ENCODE measurements at places on chromosomes 1 and 21.
A peak's percentile ranks its signal among the peaks of the same experiment; 100 is the strongest.

DNA sequence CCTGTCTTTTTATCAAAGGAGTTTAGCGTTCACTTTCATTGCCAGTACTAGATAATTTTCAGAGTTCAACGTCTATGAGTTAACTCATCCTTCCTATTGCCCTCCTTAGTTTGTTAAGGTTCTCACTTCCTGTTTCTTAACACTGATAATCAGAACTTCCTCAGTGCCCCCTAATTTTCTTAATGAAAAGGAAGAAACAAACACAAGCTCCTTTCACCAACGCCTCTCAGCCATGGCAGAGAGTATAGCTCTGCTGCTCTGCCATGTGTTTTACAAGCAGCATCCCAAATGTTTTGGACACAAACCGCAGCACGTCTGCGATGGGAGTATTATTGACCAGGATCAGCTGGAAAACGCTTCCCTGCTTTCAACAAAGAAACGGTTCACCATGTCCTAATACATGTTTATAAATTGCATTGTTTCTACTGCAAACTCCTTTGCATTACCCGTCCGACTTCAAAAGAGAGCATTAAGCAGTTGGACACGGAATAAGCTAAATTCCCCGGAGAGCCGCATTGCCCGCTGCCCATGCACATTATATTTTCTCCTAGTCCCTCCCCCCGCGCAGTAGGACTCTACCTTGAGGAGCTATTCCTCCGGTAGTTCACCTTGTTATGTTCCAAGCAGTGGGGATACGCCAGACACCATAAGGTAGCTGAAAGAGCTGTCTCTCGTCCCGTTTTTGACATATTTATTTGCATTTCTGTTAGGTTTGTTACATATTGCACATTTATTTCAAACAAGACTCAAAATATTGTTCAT lies 561 bp downstream of the OLFM3 start:
- no peak for DNase-seq

DNA sequence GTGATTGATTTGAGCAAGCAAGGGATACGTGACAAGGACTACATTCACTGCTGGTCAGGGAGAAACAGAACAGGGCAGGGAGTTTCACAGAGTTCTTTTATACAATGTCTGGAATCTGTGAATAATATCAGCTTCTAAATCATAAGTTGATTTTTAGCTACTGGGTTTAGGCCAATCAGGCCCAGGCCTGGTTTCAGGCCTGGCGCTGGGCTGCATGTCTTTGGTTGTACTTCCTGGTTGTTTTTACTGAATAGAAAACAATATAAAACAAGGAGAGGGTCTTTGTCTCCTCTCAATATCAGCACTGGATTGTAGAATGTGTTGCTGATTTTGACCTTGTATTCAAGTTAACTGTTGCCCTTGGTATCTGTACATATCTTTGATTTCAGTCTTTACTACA lies 865 bp upstream of the AMY2A start:
- DNase-seq, result no peak

GRCh38 chr1:12774801-12775345 lies 1.3 kb downstream of the PRAMEF12 start:
- DNase-seq, result no peak

DNA sequence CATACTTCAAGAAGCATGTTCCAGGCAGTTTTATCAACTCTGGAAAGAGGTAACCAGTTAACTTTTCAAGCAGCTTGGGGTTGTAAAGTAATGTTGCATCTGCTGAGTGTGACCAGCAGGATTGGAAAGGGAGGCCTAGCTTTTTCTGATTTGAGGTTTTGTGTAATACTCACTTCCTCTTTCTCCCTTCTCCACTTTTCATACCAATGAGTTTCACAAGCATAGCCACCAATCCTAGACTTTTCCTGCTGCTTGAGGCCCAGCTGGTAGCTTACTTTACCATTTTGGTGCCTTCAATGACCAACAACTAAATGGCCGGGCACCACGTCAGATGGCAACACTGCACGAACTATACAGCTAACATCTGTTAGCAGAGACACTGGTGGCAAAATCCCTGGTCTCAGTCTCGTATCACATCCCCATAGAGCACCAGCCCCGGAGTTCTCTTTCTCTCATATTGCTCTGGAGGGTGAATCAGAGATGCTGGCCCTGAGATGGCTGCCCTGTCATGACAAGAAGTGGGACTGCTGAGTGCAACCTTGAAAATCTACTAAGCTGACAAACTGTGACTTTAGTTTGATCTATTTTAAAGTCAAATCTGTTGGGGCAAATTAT lies 14.8 kb upstream of the GPR88 start:
- no peak for DNase-seq

GRCh38 chr1:202123336-202123813 lies 658 bp downstream of the GPR37L1 start:
- no peak for DNase-seq

DNA sequence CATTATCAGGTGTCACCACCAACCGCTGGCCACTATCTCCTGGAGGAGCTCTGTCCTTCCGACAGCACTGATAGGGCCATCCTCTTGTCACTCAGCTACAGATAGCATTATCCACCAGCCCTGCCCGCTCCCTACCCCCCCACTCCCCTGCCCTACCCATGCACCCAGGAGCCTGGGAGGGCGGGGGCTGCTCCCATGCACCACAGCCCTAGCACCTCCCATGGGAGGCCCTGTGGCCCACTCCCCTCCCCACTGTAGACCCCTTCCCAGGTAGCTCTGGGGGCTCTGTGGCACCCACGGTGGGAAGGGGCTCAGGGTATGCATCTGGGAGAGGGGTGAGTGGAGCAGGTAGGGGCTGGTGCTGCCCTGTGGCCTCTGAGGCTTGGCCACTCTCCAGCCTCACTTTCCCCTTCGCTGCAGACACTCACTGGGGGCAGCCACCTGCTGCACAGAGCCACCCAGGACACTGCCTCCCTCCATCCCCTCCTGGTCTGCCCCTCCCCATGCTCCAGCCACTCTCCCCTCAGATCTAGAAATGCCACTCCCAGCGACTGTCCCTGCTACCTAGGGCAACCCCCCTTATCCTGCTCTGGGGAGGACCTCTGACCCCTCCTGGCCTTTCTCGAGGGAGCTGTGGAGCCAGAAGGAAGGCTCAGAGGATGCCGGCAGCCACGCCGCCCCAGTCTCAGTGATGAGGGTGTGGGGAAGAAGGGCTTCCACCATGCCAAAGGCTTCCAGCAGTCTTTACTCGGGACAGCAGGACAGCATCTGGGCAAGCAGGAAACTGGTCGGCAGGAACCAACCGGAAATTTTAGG lies 58.5 kb downstream of the WNT9A start:
- no peak for DNase-seq

DNA sequence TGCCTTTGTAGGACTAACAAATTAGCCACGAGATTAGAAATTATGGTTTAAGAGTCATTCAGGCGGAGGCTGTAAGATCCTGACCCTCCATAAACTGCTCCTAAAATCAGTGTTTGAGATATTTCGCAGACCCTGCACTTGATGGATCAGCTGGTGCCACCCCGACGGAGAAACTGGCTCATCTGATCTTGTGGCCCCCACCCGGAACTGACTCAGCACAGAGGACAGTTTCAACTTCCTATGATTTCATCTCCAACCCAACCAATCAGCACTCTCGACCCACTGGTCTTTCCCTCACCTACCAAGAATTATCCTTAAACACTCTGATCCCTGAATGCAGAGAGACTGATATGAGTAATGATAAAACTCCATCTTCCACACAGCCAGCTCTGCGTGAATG lies 3.7 kb upstream of the JAM2 start:
- DNase-seq, result no peak

GRCh38 chr1:209587789-209588188 lies 4.3 kb downstream of the CAMK1G start:
- DNase-seq, result no peak

DNA sequence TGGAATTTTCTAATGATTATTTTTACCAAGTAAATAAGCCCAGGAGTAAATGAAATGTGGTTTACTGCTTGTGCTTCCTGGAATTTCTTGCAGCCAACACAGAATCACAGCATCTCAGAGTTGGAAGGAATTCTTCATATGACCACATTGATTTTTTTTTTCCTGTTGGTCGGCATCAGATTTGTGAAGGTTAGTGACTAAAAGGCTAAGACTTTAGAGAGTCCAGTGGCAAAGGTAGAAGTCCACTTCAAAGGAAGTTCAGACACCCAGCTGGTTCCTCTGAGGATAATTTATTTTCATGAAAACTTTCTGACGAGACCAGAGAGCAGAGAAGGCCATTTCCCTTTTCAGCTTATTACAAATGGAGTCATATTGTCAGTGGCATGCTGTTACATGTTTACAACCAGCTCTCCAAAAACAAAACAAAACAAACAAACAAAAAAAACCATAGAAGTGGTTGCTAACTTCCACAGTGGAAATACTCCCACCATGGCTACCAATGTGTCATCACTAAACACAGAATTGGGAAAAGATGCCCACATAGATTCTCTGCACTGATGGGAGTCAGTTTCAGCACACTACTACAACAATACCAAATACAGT lies 77.2 kb upstream of the CDC42BPA start:
- no peak for DNase-seq

DNA sequence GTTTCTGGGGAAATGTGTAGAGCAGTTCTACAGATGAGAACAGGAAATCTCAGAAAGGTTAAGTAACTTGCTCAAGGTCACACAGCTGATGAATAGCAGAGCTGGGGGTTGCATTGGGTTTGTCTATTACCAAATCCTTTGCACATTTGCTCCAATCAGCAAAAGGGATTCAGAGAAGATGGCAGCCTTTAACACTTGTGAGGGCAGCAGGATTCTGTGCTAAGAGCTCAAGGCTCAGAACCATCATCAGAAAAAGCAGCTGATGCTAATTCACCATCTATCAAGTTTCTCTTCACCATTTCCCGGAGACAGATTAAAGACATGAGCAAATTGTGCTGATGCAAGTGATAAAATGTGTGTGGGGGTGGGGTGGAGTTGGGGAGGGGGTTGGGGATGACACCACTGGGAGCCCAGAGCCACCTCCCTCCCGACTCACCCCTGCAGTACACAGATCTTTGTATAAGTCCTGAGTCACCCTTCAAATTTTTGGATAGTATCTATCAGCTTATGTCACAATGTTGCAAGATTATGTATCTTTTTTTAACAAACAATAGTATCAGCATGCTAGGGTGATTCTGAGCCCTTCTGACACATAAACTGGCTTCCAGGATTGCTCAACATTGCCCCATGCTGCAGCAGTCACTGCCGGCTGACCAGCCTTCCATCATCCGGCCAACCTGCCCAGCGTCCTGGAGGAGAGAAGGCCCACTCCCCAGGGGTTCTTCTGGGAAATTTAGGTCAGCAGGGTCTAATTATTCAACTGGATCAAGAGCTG lies 2.8 kb upstream of the SPSB1 start:
- peak; percentile 68 for DNase-seq

DNA sequence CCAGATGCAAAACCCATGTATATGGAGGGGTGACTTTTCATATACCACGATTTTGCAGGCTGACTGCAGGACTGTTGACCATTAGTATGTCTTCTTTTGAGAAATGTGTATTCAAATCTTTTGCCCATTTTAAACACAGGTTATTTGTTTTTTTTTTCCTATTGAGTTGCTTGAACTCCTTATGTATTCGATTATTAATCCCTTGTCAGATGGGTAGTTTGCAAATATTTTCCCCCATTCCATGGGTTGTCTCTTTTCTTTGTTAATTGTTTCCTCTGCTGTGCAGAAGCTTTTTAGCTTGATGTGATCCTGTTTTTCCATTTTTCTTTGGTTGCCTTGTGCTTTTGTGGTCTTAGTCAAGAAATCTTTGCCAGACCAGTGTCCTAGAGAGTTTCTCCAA lies 24.6 kb upstream of the KLF17 start:
- DNase-seq, result no peak

- no peak for DNase-seq
These were observed 21.1 kb downstream of the TMEM51 start for GRCh38 chr1:15174615-15174983.

DNA sequence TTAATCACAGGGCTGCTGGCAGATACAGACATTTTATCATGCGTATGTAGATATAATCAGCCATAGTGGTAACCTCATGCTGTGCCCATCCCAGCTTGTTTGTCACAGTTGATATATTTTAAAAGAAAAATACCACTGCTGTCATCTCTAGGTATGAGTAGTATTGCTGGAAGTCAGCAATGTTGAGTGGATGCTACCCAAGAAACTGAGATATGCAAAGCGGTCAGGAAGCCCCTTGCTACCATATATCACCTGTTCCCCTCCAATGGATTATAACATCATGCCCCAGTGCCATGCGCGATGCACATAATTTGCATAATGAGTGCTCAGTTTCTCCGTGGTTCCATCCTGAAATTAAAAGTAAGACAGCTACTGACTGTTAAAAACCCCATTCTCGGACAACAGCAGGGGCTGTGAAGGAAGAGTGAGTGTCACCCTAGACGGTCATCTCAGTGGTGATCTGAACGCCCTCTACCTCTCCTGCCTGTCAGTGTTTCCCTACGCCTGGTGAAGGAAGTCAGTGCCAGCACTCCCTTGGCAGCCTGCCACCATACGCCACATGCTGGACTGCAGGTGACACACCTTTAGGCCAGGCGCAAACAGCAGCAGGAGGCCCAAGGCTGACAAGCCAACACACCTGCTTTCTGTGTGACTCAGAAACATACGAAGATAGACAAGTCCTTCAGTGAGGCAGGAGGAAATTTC lies 2.7 kb downstream of the IL10RB start:
- no peak for DNase-seq

- DNase-seq, result no peak
These were observed 35.1 kb upstream of the CCDC27 start for GRCh38 chr1:3717041-3717714.

DNA sequence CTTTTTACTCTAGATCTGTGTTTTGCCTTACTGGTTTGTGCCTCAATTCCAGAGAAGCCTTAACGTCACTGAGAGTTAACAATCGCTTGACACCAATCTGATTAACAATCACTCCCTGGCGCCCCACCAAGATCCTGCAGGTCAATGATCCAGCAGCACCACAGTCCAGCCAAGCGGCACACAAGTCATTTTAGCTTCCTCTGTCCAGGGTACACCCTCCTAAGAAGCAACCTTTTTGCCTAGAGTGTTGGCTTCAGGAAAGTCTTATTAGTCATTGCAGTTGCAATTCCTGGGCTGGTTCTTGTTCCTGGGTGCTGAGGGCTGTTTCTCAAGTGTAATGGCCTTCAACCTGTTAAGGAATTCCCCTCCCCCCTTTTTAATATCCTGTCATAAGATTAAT lies 323.0 kb upstream of the USP25 start:
- DNase-seq, result no peak

- no peak for DNase-seq
These were observed 11.4 kb downstream of the SDE2 start for GRCh38 chr1:225987491-225988316.

GRCh38 chr1:175904808-175905207 lies 161.4 kb upstream of the TNR start:
- no peak for DNase-seq

GRCh38 chr21:14737284-14737691 lies 191.2 kb upstream of the SAMSN1 start:
- DNase-seq, result no peak

- no peak for DNase-seq
These were observed 36.8 kb downstream of the SMYD2 start for GRCh38 chr1:214317734-214318133.

DNA sequence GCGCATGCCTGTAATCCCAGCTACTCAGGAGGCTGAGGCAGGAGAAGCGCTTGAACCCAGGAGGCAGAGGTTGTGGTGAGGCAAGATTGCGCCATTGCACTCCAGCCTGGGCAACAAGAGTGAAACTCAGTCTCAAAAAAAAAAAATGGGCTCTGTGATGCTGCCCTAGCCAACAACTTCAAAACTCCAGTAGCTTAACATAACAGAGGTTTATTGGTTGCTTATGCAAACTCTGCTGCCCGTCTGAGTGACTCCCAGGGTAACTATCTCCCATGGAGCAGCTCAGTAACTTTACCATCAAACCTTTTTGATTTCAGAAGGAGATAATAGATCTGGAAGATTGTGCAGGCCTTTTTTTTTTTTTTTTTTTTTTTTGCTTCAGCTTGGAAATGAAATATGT lies 18.9 kb upstream of the ITLN2 start:
- DNase-seq, result no peak

- DNase-seq, result no peak
These were observed 2.7 kb downstream of the RHBG start for GRCh38 chr1:156371553-156372264.
